ENCODE measurements at places on chromosomes 5 and 9.

GRCh38 chr5:162837155-162837554 is 600.2 kb upstream of the CCNG1 start:
- DNase-seq: no peak

DNA sequence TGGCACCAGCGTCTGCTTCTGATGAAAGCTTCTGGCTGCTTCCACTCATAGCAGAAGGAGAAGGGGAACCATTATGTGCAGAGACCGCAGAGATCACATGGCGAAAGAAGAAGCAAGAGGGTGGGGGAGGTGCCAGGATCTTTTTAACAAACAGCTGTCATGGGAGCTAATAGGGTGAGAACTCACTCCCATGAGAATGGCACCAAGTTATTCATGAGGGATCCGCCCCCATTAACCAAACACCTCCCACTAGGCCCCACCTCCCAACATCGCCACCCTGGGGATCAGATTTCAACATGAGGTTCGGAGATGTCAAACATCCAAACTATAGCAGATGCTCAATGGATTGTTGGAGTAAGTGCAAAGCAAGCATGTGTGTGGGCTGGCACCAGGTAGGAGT is 125.8 kb upstream of the SLIT3 start:
- no peak for DNase-seq

- peak; percentile 7 for DNase-seq
These were observed 631 bp upstream of the RCL1 start for GRCh38 chr9:4792054-4792571.

GRCh38 chr9:123933440-123934212 is 3.7 kb upstream of the DENND1A start:
- DNase-seq: peak; percentile 25

- DNase-seq: no peak
These were observed 48.7 kb downstream of the DNAJC21 start for GRCh38 chr5:34977934-34978613.

GRCh38 chr9:36559036-36559695 is 13.5 kb upstream of the MELK start:
- DNase-seq: peak; percentile 52

DNA sequence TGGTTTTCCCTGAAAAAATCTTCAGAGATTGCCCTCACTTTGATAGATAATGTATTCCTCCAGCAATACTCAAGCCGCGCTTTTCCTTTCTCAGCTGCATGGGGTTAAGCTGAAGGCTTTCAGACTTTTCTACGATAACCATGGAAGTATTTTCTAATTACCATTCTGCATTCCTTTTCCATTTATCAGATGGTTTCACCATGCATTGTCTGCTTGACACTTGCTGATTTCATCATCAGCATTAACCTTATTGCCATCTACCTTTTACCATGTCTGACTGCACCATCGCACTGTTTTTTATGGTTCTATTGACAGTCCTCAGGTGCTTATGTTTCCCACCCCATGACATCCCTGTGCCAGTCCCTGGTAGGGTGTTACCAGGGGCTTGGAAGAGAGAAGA is 91.6 kb downstream of the DMAC1 start:
- peak; percentile 15 for DNase-seq

DNA sequence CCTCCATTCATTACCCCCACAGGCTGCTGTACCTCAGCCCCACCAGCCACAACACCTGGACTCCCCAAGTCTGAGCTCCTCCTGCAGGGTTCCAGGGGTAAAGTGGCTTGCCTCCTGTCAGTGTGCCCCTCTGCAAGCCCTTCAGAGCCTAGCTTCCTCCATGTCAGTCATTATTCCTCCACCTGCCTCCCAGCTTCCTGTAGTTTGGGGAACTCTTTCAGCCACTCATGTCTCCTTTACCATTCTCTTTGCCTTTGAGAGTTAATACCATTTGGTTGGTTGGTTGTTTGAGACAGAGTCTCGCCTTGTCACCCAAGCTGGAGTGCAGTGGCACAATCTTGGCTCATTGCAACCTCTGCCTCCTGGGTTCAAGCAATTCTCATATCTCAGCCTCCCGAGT is 36.2 kb downstream of the IRF1 start:
- no peak for DNase-seq

- DNase-seq: peak; percentile 12
These were observed 405.1 kb upstream of the ADAMTSL1 start for GRCh38 chr9:18068900-18069299.

DNA sequence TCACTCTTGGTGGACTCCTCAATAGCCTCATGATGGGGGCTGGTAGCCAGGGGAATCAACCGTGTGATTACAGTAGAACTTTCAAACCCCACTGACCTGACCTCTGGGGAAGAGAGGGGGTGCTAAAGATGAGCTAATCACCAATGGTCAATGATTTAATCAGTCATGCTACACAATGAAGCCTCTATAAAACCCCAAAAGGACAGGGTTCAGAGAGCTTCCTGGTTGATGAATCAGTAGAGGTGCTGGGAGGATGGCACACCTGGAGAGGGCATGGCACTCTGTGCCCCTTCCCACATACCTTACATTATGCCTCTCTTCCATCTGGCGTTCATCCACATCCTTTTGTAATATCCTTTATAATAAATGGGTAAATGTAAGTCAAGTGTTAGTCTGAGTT is 8.9 kb upstream of the SH3TC2 start:
- DNase-seq: no peak

DNA sequence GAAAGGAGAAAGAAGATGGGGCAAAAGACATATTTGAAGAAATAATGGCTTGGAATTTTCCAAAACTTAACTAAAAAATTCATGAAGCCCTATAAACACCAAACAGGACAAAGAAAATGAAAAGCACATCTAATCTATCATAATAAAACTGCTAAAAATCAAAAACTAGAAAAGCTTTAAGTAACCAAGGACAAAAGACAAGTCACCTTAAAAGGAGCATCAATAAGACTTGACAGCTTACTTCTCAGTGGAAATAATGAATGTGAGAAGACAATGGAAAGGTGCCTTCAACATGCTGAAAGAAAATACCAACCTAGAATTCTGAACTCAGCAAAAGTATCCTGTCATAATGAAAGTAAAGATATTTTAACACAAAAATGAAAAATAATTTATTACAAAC is 27.0 kb downstream of the GTF3C4 start:
- no peak for DNase-seq

GRCh38 chr5:116539222-116539621 is 35.4 kb downstream of the SEMA6A start:
- no peak for DNase-seq

DNA sequence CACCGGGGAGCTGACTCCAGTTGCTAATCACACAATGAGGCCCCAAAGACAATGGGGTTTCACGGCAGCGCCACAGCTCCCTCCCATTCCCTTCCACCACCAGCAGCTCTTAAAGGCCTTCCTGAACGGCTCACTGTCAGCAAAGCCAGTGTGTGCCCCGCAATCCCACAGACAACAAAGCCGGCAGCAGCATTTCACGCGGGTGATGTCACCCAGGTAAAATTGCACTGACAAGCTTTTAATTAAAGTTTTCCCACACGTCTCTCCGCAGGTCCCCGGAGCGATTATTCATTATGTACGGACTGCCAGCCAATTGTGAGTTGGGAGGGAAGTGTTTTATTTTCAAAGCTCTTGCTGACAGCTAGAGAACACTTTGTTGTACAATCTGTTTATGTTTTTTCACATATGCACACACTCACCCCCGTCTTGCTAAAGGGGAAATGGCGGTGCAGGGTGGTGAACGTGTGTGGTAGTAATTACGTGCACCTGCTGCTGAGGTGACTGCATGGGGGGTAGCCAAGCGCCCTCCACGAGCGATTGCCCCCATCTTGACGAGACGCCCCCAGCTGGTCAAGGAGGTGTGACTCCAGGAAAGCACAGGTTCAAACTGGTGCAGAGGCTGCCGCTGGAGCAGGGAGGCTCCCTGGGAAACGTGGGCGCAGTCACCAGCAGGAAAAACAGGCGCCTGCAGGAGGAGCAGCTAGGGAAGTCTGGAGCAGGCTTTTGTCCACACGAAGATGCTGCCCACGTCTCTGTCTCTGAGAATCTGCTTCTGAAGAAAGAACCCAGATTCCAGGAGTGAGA is 65.0 kb downstream of the IRX2 start:
- DNase-seq: no peak

DNA sequence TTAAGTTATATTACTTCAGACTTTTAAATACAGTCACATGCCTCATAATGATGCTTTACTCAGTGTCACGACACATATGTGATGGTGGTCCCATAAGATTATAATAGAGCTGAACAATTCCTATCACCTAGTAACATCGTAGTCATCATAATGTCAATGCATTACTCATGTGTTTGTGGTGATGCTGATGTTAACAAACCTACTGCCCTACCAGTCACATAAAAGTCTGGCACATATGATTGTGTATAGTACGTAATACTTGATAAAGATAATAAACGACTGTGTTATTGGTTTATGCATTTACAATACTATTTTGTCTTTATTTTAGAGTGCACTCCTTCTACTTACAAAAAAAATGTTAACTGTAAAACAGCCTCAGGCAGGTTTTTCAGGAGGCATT is 103.7 kb downstream of the PAM start:
- DNase-seq: peak; percentile 75

- no peak for DNase-seq
These were observed 30.7 kb downstream of the INVS start for GRCh38 chr9:100129772-100130171.

DNA sequence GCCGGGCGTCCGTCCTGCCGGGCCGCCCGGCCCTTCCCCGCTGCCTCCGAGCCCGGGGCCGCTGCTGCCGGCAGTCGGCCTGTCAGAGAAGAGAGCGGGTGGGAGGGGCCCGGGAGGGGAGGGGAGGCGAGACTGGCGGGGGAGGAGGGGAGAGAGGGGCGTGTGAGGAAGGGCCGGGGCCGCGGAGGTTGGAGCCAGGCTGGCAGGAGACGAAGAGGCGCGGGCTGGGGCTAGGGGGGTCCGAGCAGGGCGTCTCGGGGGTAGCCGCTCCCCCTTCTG is 570 bp downstream of the CREBRF start:
- no peak for DNase-seq

GRCh38 chr5:101288633-101289032 is 385.6 kb upstream of the ST8SIA4 start:
- no peak for DNase-seq

DNA sequence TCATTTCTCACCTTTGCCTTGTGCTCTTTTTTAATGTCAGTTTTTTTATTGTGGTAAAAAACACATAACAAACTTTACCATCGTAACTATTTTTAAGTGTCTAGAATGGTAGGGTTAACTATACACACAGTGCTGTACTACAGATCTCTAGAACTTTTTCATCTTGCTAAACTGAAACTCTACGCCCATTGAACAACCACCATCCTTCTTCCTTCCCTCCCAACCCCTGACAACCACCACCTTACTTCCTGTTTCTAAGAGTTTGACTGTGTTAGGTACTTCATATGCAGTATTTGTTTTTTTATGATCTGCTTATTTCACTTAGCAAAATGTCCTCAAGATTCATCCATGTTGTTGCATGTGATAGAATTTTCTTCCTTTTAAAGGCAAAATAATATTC is 54.9 kb downstream of the PSAT1 start:
- DNase-seq: no peak

GRCh38 chr5:14301186-14301585 is 158.0 kb downstream of the TRIO start:
- no peak for DNase-seq

GRCh38 chr5:122200450-122200849 is 71.1 kb downstream of the ZNF474 start:
- DNase-seq: no peak

GRCh38 chr9:127928676-127929624 is 1.6 kb downstream of the PIP5KL1 start:
- no peak for DNase-seq

- DNase-seq: peak; percentile 23
These were observed 115.0 kb downstream of the NFIB start for GRCh38 chr9:14198841-14199455.

DNA sequence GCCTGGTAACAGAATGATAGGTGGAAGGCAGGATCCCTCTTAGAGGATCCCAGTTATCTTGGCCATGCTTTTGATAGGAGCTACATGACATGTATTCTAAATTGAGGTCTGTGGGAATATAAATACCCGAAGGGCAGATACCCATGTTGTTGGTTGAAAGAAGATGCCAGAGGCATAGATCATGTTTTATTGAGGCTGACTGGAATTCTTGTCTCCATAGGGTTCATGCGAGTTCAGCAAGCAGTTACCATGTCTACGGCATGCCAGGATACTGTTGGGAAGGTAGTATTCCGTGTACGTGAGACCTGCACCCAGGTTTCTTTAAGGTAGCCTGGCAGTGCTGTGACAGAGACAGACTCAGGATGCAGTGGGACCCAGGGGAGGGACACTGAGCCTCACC is 230.7 kb downstream of the NR3C1 start:
- DNase-seq: no peak

- DNase-seq: peak; percentile 67
These were observed 10.3 kb downstream of the ITGA2 start for GRCh38 chr5:52999344-52999949.

- DNase-seq: peak; percentile 44
These were observed 138.5 kb downstream of the TTLL11 start for GRCh38 chr9:121954477-121955140.

- peak; percentile 28 for DNase-seq
These were observed 36.3 kb upstream of the PAM start for GRCh38 chr5:102718819-102719218.

DNA sequence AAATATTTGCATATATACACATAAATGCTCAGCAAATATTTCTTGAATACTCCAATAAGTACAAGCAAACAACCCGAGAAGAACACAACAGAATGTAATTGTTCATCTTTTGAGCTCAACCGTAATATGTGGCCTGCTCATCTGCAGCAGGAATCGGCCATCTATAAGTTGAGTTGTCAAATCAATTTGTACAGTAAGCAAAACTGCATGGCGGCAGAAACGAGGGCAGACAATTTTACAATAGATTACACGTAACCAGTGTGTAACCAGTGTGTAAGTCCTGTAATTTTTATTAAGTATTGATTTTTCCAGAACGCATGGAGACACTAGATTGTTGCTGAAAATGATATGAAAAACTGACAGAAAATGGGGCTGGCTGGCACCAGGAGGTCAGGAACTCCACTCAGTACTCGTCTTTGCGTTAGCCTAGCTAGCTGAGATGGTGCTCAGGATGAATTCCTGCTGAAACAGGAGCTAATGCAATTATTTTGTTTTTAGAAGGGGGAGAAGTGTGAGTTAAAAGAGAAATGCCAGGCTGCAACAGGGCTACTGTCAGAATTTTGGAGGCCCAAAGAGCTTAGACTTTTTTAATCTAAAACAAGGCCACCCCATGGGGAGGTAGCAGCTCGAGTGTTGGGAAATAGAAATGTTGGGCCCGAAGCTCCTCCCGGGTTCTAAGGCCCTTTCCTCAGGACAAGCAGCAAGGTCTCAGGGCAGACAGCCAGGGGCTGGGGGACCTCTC is 682 bp downstream of the DHX29 start:
- no peak for DNase-seq

GRCh38 chr5:173396311-173396993 is 68.2 kb upstream of the STC2 start:
- DNase-seq: peak; percentile 15

GRCh38 chr5:148497757-148498156 is 114.0 kb downstream of the FBXO38 start:
- DNase-seq: no peak
